Aorta (tissue), 5 donors: ENCODE measurements at places on chromosomes 12 and 14. TPM values are rescaled to one million over a fixed set of nuclear protein-coding genes. Genes with fewer than 3 reads are reported as not detected.
A peak's percentile ranks its signal among the peaks of the same experiment; 100 is the strongest.

- no peak for DNase-seq
Observed at GRCh38 chr14:59046746-59047145, 141.7 kb upstream of the DAAM1 start.

GRCh38 chr14:65850429-65851135 is 438.1 kb downstream of the FUT8 start:
- no peak for DNase-seq

NOXRED1 gene
- total RNA-seq: 0.32 TPM

- no peak for DNase-seq
Observed at GRCh38 chr12:122788387-122788786, 14.0 kb downstream of the CCDC62 start.

DNA sequence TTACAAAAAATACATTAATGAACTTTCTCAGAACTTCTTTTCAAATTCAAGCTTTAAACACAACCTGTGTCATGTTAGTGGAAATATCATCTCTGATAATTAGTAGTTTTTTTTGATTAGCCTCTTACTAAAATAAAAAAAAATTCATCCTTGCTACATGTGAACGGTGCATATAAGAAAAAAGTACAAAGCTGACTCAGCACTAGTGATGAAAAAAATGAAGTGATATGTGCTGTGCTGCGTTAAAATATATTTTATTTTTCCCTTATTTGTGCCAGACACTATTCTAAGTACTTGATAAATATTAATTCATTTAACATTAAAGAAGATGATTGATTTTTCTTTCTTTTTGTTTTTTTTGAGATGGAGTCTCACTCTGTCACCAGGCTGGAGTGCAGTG is 7.5 kb downstream of the IKBIP start:
- no peak for DNase-seq

DNA sequence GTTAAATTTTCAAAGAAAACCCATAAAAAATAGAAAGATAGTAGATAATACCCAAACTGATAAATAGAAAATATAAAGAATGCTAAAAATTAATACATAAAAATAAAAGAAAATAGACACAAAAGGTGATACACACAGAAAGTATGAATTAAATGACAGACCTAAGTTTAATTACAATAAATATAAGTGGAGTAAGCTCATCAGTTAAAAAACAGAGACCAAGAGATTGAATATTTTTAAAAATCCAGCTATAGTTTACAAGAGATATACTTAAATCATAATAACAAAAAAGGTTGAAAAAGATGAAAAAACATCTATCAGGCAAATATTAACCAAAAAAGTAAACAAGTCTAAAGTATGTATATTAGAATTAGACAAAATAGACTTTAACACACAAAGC is 268.2 kb downstream of the SOX5 start:
- DNase-seq: no peak

- DNase-seq: no peak
Observed at GRCh38 chr14:67944605-67945004, 125.0 kb downstream of the RAD51B start.

DNA sequence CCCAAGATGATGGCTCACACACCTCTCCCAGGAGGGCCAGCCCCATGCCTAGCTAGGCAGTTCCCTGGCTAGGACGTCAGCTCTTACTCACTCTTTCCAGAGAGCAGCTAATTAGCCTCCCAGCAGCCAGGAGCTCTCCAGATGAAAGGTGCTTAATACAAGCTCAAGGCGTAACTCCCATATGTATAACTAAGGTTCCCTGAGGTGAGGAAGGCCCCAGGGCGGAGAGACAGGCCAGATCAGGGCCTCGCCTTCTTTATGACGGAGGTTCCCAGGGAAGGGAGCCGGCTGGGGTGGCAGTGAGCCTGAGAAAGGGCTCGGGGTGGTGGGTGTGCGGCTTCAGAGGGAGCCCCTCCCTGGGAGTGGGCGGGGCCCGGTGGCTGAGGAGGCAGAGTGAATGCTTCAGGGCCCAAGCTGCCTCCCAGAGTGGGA is 26.4 kb upstream of the ZFP36L1 start:
- DNase-seq: peak; percentile 80

RAD9B gene
- 0.57 TPM for total RNA-seq

TPPP2 gene
- total RNA-seq: not detected

KRT71 gene
- total RNA-seq: not detected

DNA sequence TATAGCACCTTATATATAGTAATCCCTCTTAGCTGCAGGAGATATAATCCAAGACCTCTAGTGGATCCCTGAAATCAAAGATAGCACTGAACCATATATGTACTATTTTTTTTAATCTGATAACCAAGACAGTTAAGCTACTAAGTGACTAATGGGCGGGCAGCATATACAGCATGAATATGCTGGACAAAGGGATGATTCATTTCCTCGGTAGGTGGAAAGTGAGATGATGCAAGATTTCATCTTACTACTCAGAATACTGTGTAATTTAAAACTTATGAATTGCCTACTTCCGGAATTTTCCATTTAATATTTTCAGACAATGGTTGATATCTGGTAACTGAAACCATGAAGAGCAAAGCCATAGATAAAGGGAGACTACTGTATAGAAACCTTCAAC is 36.2 kb downstream of the PRMT8 start:
- DNase-seq: no peak

PZP gene
- total RNA-seq: 0.87 TPM

BIN2 gene
- 11.7 TPM for total RNA-seq

GRCh38 chr12:130522244-130522834 is 184.7 kb downstream of the PIWIL1 start:
- DNase-seq: no peak

C12orf57 gene
- total RNA-seq: 233 TPM

RERG gene
- 70.5 TPM for total RNA-seq

GRCh38 chr14:23228812-23229211 is 8.9 kb upstream of the RNF212B start:
- DNase-seq: no peak

TTC7B gene
- total RNA-seq: 57.4 TPM

EPYC gene
- not detected for total RNA-seq

PEBP1 gene
- 122 TPM for total RNA-seq

DNA sequence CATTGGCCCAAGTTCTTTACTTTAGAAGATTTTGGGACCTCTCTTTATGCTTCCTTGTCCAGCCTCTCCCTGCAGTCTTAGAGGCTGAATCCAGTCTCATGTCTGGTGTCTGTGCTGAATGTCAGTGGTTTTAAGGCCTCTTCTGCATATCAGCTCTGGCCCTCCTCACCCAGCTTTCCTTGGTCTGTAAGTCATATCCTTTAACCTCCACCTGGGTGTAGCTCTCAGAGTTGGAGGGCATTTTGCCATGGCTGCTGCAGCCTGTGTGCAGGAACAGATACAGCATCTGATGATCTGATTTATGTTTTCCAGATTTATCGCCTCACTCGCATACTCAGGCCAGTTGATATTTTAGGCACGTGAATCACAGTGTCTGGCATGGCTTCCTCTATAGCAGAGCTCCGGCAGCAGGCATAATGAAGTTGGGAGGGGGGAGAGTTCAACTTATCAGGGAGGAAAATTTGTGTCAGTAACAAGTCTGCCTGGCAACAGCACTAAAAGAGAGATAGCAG is 335.0 kb downstream of the PCNX1 start:
- DNase-seq: no peak

GRCh38 chr12:118035190-118036041 is 18.9 kb downstream of the RFC5 start:
- DNase-seq: no peak

DNA sequence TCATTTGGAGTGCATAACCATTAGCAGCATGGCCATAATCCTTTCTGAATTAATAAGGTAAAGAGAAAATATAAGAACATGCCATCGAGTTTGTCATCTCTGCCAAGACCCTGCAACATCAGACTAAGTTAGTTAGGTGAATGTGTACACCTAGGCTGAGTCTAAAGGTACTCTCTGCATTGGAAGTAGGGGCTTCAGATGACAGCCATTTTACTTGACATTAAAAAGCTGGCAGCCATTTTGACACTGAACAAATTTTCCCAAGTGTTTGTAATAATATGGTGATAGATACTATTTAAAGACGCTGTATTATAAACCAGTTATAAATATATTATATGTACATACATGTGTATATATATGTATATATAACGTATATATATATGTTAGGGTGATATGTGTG is 79.0 kb downstream of the SUDS3 start:
- no peak for DNase-seq

DNA sequence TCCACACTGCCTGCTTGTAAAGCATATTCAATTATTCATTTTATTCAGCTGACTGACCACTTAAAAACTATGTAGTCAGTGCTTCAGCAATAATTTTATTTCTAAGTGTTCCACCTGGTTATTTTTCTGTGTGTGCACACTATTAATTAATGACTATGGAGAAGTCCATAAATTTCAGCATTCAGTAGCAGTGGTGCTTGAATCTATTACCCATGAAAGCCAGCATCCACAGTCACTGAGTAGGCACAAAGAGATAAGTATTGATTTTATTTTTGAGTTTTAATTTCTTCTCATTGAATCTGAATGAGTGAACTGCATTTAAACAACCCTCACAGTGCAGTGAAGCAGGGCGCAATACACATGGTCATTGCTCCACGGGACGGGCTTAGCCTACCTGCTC is 643.1 kb downstream of the GALC start:
- no peak for DNase-seq

GRCh38 chr14:100165376-100165775 is 5.9 kb upstream of the DEGS2 start:
- DNase-seq: no peak

MIPOL1 gene
- total RNA-seq: 19.7 TPM

DNA sequence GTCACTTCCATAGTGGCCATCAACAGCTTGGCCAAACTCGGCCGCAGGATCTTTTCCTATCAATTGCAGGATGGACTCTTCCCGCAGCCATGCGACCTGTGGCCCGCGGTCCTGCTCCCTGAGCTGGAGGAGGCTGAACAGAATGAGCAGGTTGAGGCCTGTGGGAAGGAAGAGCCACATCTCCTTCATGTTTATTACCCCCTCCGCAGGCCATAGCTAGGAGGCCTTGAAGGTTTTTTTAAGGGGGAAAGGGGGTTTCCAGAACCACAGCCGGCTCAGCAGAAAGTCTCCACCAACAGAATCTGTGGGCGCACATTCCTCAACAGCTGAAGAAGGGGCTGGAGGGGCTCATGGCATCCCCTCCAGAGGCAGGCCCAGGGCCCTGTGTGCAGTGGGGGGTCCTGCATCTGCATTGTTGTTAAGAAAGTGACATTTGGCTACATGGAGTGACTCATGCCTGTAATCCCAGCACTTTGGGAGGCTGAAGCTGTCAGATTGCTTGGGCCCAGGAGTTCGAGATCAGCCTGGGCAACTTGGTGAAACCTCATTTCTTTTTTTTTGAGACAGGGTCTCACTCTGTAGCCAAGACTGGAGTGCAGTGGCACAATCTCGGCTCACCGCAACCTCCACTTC is 25.2 kb upstream of the PPP1R13B start:
- DNase-seq: no peak

DNA sequence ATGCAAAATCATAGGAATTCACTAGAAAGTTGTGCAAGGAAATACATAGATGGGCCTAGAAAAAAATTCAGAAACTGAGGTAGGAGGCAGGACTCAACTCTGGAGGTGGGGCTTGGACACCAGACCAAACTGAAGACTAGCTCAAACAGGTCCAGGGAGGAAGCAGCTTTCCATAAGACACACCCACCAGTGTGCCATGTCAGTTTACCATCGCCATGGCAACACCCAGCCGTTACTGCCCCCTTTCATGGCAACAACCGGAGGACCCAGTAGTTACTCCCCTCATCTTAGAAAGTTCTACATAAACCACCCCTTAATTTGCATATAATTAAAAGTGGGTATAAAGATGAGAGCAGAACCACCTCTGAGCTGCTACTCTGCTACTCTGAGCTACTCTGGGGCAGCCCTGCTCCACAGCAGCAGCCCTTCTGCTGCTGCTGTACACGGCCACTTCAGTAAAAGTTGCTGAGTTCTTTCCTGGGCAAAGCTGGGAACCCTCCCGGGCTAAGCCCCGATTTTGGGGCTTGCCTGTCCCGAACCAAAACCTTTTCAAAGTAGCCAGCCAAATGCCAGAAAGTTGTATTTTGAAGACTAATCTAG is 30.8 kb upstream of the NINJ2 start:
- DNase-seq: no peak

DNA sequence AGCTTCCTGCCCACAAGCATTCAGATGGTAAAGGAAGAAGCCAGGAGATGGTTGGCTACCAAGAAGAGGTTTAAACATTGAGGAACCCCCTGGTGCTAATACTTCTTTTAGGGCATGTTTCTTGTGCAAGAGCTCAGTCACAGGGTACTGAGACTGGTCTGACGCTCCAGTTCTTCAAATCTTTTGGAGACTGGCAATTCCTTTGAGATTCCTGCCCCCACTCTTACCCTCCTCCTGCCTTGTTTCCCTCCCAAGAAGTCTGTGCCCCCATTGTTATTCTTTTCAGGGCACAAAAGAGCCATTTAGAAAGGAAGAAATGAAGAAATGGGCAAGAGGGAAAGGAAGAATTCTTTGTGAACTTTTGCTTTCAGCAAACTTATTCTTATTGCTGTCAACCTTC is 11.8 kb downstream of the A2ML1 start:
- DNase-seq: no peak

GRCh38 chr14:26344596-26344995 is 253.2 kb downstream of the NOVA1 start:
- DNase-seq: no peak

ADSS1 gene
- total RNA-seq: 44.8 TPM

DNA sequence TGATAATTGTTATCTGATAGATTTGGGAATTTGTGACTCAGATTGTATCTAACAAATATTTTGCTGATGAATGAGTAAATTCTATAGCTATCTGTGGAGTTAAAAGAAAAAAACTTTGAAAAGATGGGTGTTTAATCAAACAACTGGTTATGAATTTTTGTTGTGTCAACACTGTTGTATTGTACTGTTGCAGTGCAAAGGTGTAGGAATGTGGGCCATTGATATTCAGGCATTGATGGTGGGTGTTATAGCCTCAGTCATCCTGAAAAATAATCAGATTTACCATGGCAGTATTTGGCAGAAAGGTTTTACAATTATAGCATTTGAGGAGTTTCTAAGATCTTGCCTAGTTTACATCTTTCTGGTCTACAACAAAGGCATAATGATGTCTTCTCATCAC is 15.4 kb downstream of the DRAM1 start:
- DNase-seq: no peak

DNA sequence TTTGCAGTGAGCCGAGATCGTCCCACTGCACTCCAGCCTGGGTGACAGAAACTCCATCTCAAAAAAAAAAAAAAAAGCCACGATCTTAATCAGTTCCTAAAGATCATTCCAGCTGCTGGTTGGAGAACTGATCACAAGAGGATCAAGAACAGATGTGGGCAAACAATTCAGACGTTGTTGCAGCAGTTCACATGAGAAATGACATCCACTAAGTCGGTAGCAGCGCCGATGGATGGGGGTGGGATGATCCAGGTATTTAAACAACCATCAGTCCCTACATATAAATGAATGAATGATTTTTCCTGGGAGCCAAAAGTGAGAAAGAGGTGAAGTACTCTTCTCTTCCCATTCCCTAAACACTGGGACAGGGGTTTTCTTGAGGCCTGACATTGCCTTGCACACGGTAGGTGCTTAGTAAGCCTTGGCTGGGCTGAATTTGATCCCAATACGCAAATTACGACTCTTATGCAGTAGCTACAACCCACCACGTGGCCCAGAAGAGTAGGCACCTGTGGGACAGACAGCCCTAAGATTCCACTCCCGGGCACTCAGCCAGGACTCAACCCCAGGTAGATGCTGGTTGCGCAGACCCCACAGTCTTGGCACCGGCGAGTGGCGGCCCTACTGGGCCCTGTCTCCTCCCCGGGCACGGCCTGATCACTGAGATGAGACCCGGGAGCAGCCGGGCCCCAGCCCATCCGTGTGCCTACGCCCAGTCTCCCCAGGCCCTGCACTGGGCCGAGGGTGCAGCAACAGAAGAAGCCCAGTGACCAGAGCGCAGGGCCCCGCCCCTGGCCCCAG is 565 bp downstream of the SPRYD3 start:
- DNase-seq: no peak

KRT81 gene
- 0.45 TPM for total RNA-seq
